Activated CD8-positive, alpha-beta memory T cell treated with anti-CD3 and anti-CD28 coated beads for 1 hour (primary cell): ENCODE measurements at places on chromosomes 7 and 10.

- no peak for DNase-seq
These were observed 433.9 kb upstream of the ZMIZ1 start for GRCh38 chr10:78634835-78635234.

GRCh38 chr7:75039166-75039565, 34.4 kb downstream of the RCC1L start:
- no peak for DNase-seq

GRCh38 chr7:122423591-122423990, 119.0 kb upstream of the FEZF1 start:
- DNase-seq = no peak

DNA sequence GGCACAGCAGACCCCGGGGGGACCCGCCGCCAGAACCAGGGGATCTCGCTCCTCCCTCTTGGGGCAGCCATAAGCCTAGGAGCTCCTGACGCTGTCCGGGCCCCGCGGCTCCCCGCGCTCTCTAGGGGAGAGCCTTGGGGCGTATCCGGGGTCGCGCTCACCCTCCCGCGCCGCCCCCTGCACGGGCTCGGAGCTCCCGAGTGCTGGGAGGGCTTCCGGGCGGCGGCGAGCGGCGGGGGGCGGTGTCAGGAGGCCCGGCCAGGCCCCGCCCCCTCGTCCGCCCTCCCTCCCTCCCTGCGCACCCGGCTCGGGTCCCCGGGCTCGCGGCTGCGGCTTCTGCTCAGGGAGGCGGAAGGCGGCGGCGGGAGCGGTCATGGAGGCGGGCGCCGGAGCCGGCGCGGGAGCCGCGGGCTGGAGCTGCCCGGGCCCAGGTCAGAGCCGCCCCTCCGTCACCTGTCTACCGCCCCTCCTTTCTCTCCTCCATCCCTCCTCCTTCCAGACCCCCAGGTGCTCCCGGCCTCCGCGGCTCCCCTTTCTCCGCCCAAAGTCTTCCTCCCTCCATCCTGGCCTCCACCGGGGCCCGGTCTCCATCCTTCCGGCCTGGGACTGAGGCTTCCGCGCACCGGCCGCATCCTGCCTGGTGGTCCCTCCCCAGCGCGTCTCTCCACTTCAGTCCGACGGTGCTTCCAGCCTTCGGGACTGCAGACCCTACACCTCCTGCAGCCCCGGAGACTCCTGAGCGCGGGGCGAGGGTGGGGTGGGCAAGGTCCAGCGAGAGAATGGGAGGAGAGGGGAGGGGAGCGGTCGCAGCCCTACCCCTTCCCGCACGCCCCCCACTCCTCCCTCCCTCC, at the start of gene CCDC136:
Gene CCDC136 (plus strand): TSS at position 848 of the 851 bp plus-strand sequence. CDS start 444 bp downstream, outside the sequence.
- DNase-seq = peak; percentile 65

GRCh38 chr7:27235387-27236311, 7.0 kb upstream of the EVX1 start:
- DNase-seq = no peak

- DNase-seq = no peak
These were observed 85.7 kb downstream of the GRB10 start for GRCh38 chr7:50696810-50697582.

GRCh38 chr10:7971949-7972348, 82.5 kb upstream of the GATA3 start:
- no peak for DNase-seq

GRCh38 chr10:104762793-104763192, 121.7 kb downstream of the SORCS3 start:
- DNase-seq = no peak

- no peak for DNase-seq
These were observed 249.6 kb downstream of the ELFN1 start for GRCh38 chr7:1919539-1920265.

DNA sequence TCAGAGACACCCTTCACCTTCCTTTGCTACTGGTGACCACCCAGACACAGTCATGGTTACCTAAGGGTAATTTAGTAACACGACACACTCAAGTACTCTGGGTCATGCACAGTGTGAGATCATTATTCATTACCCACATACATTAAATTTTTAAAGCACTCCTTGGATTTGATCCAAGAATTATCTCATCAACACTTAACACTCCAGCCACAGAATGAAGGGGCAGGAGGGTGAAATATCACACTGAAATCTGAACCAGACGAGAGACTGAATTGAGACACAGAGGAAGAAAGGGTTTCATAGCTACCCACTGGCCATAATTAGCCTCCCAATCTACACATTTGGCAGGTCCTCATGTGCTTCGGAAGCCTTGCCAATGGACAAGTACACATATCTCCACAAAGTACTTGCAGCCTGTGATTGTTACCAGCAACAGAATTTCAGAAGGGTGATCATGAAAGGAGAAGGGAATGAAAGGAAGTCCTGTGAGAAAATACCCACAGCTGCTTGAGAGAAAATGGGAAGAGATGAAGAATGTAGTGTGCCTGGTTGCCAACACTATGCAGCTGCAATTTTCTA, 189.3 kb downstream of the POLR1F start:
- no peak for DNase-seq

DNA sequence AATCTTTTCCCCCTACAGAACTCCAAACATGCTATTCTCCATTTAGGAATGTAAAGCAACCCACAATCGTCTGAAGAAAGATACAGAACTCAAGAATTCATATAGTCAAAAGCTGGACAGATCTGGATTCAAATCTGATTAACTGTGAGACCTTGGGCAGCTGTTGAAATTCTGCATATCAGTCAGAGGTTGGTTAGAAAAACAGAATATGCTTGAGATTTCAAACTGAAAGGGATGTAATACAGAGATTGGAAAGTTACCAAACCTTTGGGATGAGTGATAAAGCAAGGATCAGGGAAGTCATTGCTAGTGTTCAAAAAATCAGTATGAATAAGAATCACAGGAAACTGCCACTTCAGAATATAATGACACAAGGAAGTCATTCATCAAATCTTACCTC, 406.6 kb downstream of the HTR7 start:
- no peak for DNase-seq

DNA sequence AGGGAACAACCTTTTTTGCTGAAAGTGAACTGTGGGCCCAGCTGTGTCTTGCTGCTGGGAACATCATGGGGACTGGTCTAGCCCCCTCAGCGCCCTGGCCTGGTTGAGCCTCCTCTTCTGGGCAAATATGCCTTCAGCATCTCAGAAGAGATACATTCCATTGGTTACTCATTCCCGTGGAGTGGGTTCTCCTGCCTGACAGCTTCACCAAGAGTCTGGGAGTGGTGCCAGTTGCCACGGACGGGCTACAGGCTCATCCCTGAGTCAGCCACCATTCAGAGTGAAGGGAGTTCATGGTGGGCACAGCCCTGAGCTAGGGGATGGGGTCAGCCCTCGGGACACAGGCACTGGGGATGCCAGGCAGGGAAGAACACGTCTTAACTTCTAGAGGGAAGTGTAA, 81.9 kb downstream of the RAMP3 start:
- no peak for DNase-seq
